Stimulated activated CD4-positive, alpha-beta T cell treated with anti-CD3 and anti-CD28 coated beads, TNF-alpha, amount 100 ng/mL, for 24 hours (primary cell): ENCODE measurements at places on chromosomes 3 and 15.

DNA sequence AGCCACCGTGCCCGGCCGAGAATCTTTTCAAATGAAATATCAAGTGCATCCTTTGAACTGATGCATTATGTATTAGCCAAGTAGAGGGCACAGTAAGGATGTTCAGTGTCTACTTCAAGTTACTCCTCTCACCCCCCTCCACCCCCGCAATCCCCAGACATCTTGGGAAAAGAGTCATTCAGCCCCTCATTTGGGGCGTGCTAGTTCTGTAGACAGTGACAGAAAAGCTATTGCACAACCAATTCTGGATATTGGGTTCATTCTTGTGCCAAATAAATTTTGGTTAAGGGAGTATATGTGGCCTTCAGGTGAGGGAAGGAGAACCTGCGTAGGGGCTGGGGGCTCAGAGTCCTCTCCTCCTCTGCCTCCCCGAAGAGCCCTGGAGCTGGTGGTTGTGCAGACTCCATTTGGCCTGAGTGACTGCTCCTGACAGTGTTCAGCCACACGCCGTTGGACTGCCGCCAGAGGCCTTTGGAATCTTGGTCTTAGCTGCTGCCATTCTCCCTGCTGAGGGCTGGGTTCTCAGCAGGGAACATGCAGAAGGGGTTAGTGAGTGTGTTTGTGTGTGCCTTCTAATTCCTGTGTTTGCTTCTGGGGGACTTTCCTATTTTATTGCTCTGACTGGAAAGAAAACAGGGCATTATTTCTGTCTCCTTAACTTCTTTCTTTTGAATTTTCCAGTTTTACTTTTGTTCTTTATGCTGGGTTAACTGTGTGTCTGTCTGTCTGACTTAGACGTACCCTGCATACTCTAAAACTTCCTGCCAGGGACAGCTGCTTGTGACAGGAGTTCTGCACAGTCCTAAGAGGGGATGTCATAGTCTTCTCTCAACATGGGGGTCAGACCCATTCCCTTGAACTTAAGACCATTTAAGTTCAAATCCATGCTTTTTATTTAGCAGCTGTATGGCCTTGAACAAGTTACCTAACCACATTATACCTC, 21.0 kb downstream of the RARB start:
- no peak for DNase-seq

GRCh38 chr3:58536501-58537411, at the start of gene ACOX2:
Gene ACOX2, minus strand, starts transcription at chr3:58537190. Its CDS starts 2,084 bp downstream, at chr3:58535106.
- DNase-seq, result no peak

DNA sequence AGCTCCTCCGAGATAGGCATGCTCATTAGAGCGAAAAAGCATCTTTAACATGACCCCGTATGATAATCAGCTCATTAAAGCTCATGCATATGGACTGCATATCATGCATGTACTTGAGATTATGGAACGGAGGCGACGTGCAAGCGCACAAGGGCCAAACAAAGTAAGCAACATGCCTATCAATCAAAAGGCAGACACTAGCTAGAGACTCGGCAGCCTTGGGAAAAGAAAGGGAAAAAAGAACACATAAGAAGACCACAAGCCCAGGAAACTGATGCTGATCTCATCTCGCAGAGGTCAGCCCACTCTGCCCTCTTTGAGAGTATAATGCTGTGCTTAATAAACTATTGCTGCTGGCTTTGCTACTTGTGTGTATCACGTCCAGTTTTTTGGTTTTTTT, 2.6 kb upstream of the ACOX2 start:
- DNase-seq, result no peak

GRCh38 chr3:71000483-71000882, 583.0 kb downstream of the FOXP1 start:
- no peak for DNase-seq

DNA sequence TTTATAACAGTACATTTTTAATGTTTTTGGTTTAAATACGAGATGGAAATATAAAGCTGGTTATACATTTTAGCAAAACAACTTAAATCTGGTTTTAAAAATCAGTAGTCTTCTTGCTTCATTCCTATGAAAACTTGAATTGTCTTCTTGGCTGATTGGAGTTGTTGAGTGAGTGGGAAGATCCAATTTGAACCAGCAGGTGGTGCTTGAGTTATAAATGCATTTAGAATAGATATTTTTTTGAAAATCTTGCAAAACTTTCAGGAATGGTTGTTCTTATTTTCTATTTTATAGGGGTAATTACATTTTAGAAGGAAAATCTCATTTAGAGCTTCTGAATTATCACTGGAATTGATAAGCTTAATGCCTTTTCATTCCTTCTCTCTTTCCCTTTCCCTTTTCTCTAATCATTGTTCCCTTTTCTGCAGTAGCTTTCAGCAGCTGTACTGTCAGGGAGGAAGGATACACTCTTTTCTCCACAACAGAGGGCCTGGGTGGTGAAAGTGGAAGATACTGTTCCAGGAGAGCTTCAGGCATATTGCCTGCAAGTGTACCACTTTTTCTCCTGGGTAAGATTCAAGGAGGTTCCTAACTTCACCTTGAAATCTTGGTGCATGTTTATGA, 335.6 kb downstream of the NLGN1 start:
- no peak for DNase-seq

DNA sequence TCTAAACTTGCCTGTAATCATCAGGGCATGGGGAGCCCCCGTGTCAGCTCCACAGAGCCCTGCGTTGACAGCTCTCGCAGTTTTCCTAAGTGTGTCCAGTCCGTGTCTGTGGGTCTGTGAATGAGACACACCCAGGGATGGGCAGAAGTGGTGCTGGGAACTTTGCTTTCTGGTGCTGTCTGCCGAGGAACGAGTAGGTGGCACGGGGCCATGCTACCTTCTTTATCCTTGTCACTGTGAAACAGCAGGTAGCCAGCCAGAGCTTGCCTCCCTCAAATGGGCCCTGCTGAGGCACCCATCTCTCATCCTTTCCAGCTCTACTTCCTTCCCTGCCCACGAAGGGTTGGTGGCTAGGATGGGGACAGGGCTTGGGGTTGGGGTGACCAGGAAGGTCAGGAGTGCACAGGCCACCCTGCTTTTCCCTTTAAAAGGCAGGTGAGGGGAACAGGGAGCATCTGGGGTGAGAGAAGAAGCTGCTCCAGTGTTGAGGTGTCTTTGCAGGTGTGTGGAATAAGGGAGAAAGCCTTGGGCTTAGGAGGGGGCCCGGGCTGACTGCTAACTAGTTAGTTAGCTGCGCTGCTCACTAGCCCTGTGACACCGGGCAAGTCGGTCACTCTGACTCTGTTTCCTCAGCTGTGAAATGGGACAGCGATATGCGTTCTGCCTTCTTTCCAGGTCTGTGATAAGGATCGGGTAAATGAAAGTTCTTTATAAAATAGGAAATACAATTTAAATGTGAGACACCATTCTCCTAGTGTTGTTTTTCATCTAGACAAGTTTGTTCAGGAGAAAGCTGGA, 27.9 kb downstream of the PDIA5 start:
- DNase-seq, result no peak

GRCh38 chr3:98557324-98558010, 25.7 kb downstream of the GPR15 start:
- peak; percentile 57 for DNase-seq
